ENCODE measurements at places on chromosomes 11 and 22. TPM values are rescaled to one million over a fixed set of nuclear protein-coding genes. Genes with fewer than 3 reads are reported as not detected.

GRCh38 chr11:102575012-102575411, 44.5 kb upstream of the MMP7 start:
- no peak for DNase-seq

DNA sequence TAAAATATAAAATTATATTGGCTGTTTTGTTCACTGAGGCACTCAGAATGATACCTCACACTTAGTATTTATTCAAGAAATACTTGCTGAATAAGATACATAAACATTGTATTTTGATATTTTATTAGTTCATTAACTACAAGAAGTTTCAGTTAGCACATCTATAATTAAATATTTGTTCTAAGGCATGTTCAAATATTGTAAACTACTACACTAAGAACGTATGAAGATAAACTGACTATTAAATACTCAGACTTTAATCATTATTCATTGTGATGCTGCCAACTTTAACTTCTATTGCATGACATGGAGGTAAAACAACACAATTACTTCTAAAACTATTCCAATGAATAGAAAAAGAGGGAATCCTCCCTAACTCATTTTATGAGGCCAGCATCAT, 129.5 kb downstream of the ATG16L2 start:
- DNase-seq, result no peak

TUB gene
- 30.3 TPM for total RNA-seq

KCNJ5 gene
- total RNA-seq, result 0.76 TPM

ZNF215 gene
- total RNA-seq, result 12.9 TPM

- DNase-seq, result no peak
These were observed 2.6 kb upstream of the FTH1 start for GRCh38 chr11:61969838-61970662.
